T-cell (primary cell): ENCODE measurements at places on chromosomes 7 and 10. TPM values are rescaled to one million over a fixed set of nuclear protein-coding genes. Genes with fewer than 3 reads are reported as not detected.
A peak's percentile ranks its signal among the peaks of the same experiment; 100 is the strongest.

DNA sequence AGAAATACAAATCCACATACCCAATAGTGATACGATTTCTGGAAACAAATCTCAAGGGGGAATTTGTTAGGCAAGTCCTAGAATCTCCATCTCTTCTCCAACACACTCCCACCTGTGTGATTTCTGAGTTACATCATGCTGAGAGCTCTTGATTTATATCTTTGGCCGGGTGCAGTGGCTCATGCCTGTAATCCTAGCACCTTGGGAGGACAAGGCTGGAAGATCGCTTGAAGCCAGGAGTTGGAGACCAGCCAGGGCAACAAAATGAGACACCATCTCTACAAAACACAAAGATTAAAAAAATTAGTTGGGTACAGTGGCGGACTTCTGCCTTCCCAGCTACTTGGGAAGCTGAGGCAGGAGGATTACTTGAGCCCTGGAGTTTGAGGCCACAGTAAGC lies 1.5 kb upstream of the MTPN start:
- no peak overlapping the region for H3K4me3 ChIP-seq
- H3K36me3 ChIP-seq, result no peaks in the 10 kb centered on the region
- peaks cover 23% of the 10 kb centered on the region for H3K4me1 ChIP-seq
- DNase-seq, result no peak

DNA sequence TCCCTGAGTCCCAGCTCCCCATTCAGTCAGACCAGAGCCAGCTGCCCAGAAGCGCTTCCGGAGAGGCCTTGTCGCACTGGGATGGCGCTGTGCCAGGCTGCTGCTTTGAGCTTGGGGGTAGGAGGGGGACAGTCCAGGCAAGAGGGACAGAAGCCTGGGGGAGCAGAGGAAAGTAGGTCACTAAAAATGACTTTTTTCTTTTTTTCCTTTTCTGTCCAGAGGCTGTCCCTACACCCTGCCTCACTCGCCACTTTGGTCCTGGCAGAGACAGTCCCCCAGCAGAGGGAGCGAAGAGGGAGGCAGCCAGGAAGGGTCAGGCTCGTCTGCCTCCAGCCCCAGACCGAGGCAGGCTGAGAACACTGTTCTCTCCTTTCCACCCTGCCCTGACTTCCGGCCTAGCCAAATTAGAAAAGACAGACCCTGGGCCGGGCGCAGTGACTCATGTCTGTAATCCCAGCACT lies 15.8 kb upstream of the TRIM8 start:
- H3K27ac ChIP-seq, result no peak overlapping the region
- peaks cover 16% of the 10 kb centered on the region for H3K4me1 ChIP-seq
- no peak for DNase-seq
- H3K27me3 ChIP-seq, result no peaks in the 10 kb centered on the region
- H3K36me3 ChIP-seq, result peaks cover 3% of the 10 kb centered on the region

DNA sequence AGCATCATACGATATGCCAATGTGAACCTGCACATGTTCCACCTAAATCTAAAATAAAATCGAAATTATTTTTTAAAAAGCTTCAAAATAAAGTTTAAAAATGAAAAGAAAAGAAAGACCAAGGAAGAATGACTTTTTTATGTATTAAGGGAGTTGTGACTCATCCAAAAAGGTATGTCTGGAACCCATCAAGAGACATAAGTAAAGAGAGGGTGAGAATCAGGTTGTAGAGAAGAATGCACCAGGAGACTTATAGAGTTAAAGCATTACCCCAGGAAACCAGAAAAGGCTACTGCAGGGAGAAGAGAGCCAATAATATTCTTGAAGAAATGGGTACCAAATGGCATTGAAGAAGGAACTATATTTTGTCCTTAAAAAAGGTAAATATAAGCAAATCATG lies 69.8 kb downstream of the CTTNBP2 start:
- H3K27me3 ChIP-seq, result no peaks in the 10 kb centered on the region
- no peaks in the 10 kb centered on the region for H3K4me1 ChIP-seq
- no peak overlapping the region for H3K27ac ChIP-seq
- H3K36me3 ChIP-seq, result no peaks in the 10 kb centered on the region
- no peak for DNase-seq
- no peak overlapping the region for H3K4me3 ChIP-seq

GRCh38 chr7:152512706-152513105 lies 76.9 kb upstream of the KMT2C start:
- no peak overlapping the region for H3K27ac ChIP-seq
- peak overlapping the region; percentile 57 for H3K4me3 ChIP-seq
- H3K27me3 ChIP-seq, result peaks cover 5% of the 10 kb centered on the region

Gene DNAH11
- total RNA-seq, result 0.06 TPM

Gene GNAT3
- not detected for total RNA-seq

Gene TMEM243
- total RNA-seq, result 134 TPM

Gene CYP3A4
- 0.66 TPM for total RNA-seq
